ENCODE measurements at places on chromosomes 2 and 18.
A peak's percentile ranks its signal among the peaks of the same experiment; 100 is the strongest.

DNA sequence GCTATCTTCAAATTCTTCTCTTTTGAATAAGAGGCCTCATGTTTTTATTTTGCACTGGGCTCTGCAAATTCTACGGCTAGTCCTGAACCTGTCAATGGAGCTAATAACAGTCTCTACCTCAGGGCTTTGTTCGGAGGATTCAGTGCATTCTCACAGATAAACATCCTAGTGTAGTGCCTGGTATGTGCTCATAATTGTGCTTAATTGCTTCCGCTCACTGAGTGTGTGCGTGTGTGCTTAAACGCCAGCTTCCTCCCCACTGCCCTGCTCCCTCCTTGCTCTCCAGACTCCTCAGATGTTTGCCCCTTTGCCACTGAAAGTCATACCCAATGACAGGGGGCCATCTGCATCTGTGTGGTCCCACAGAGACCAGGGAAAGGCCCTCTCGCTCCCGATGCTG lies 6.7 kb downstream of the GYPC start:
- no peak for DNase-seq

DNA sequence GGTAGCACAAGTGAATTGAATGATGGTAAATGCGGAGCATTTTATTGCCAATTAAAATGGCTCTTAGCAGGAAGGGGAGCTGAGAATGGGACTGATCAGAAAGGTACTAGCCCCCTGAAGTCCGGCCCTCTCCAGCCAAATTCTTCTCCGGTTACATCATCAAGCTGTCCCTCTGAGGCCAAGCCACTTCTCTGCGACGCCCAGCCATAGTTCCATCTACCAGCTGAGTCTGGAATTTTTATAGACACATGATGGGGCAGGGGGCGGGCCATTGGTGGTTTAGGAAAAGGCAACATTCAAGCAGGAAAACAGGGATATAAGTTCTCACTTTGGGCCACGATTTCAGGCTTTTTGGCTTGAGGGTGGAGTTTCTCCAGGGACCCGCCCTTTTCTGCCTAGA lies 22.7 kb downstream of the RPRM start:
- DNase-seq = no peak

DNA sequence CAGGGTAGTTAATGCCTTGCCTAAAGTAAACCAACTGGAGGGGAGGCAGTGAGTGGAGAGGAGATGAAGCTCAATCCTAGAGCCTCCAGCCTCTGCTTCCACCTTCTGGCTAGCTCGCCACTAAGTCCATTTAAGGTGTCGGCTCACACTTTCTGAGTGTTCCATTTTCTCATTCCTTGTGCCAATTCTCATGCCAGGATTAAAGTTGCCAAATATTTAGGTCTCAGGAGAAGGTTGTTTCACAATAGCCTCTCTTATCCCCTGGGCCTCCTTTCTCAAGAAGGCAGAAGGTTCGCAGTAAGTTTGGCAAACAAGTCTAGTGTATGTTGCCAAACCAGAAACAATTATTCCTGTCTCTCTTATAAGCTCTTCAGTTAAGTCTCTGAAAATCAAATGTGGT lies 57.2 kb downstream of the TACR1 start:
- no peak for DNase-seq

- DNase-seq = no peak
Measured at GRCh38 chr2:148978706-148979105, 59.8 kb upstream of the LYPD6B start.

DNA sequence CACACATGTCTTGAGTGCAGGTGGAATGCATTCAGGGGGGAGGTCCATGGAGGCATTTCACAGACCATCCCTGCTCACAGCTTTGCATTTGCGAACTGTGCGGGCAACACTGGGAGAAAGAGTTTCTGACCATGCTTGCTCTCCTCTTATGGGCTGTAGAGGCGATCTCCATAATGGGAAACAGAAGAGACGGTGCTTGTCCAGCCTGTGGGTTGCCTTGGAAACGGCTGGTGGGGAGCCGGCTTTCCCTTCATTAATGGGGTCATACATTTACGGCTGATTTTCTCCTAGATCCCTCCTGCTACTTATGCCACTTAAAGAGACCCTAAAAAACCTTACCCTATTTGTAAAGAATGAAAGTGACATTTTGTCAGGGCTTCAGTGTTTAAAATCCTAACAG lies 147.4 kb downstream of the SOX11 start:
- no peak for DNase-seq

- no peak for DNase-seq
Measured at GRCh38 chr2:239737144-239737463, 288.0 kb downstream of the NDUFA10 start.

GRCh38 chr2:124209441-124209840 lies 184.4 kb downstream of the CNTNAP5 start:
- DNase-seq = no peak

DNA sequence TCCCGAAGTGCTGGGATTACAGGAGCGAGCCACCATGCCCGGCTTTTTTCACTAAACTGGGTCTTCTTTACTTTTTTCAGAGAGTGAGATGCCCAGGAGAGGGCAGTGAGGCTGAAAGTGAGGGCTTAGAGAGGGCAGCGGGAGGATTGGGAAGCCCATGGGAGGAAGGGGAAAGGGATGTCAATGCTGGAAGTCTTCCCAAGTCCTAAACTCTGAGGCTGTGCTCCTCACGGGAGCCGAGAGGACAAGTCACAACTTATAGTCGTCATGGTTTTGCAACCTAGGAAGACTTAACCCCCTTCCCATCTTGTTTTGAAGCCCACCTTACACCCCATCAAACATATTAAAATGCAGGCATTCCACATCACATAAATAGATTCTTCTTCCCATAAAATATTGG lies 15.1 kb upstream of the MEP1B start:
- DNase-seq = no peak

GRCh38 chr2:74778381-74779264 lies 55.3 kb upstream of the HK2 start:
- DNase-seq = peak; percentile 83

DNA sequence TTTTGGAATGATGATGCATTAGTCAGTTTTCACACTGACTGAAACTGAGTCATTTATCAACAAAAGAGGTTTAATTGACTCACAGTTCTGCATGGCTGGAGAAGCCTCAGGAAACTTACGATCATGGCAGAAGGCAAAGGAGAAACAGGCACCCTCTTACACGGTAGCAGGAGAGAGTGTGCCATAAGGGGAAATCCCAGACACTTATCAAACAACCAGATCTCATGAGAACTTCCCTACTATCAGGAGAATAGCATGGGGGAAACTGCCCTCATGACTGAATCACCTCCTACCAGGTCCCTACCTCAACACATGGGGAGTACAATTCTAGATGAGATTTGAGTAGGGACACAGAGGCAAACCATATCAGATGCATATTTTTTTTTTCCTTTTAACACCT lies 504.5 kb upstream of the VRK2 start:
- DNase-seq = peak; percentile 40

- DNase-seq = no peak
Measured at GRCh38 chr2:228377533-228377932, 196.0 kb upstream of the SPHKAP start.

DNA sequence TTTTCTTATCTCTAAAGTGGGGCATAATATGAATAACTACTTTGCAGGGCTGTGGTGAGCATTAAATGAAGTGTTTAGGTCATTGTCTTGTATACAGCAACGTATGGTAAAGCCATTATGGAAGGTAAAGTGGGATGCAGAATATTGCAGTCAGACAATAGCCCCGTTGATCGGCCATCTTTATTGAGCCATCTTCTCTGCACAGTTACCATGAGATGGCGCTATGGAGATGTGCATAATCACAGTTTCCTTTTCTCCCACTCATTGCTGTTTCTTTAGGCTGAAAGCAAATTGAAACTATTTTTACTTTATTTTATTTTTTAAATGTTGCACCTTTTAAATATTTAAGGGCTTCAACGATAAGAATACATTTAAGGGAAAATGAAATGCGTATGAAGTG lies 108.9 kb downstream of the THSD7B start:
- DNase-seq = no peak

- DNase-seq = no peak
Measured at GRCh38 chr2:60440767-60441163, 112.7 kb downstream of the BCL11A start.

- no peak for DNase-seq
Measured at GRCh38 chr2:171317492-171318125, 116.2 kb downstream of the METTL8 start.

- DNase-seq = no peak
Measured at GRCh38 chr2:231462729-231463465, 1.4 kb downstream of the NCL start.

- peak; percentile 49 for DNase-seq
Measured at GRCh38 chr18:68427951-68428401, 286.9 kb downstream of the TMX3 start.

DNA sequence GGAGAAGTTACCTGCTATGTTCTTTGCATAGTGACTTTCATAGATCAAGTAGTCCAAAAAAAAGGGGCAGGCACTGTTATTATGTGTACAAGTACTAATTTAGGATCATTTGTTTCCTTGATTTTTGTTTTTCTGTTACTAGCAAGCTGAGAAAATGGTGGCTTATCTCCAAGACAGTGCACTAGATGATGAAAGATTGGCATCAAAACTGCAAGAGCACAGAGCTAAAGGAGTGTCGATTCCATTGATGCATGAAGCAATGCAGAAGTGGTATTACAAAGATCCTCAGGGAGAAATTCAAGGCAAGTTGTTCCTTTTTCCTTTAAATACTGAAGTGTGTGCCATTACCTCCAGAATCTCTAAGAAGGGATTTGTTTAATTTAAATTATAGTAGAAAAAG lies 19.6 kb upstream of the KCNJ13 start:
- no peak for DNase-seq
